Transverse colon (tissue), 4 donors: ENCODE measurements at places on chromosomes 2 and 18. TPM values are rescaled to one million over a fixed set of nuclear protein-coding genes. Genes with fewer than 3 reads are reported as not detected.

- no peak overlapping the region for H3K4me3 ChIP-seq
- no peaks in the 10 kb centered on the region for H3K36me3 ChIP-seq
- DNase-seq = peak; percentile 21
- H3K4me1 ChIP-seq = no peaks in the 10 kb centered on the region
Measured at GRCh38 chr2:240966906-240967680, 31.3 kb upstream of the SNED1 start.

DNA sequence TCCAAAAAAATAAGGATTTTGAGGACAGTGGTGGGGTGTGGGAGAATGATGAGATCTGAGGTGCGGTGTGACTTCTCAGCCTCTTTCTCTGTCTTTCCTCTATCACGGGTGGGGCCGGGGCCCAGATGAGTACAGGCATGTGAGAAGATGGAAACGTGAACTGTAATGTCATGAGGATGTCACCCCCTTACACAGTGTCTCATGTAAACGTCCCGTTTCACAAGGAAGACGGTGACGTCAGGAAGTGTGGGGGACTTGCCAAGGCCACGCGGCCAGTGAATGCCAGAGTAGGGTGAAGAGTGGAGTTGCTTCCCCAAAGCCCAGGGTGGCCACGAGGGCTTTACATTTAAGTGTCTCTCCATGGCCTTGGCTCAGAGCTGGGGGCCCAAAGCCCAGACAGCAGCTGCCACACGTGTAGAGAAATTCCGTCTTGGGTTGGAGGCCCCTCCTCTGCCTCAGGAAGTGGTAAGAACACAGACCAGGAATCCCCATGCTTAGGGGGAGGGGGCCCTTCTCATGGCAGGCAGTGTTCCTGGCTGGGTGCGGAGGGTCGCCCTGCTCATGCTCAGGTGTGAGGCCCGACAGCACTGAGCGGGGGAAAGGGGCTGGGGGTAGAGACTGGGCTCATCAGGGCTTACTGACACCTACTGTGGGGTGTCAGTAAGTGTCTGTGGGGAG, 80.9 kb upstream of the SMAD7 start:
- no peaks in the 10 kb centered on the region for H3K4me1 ChIP-seq
- no peak overlapping the region for H3K27ac ChIP-seq
- DNase-seq = no peak
- H3K36me3 ChIP-seq = no peaks in the 10 kb centered on the region
- no peak overlapping the region for H3K4me3 ChIP-seq
- H3K27me3 ChIP-seq = no peaks in the 10 kb centered on the region

DNA sequence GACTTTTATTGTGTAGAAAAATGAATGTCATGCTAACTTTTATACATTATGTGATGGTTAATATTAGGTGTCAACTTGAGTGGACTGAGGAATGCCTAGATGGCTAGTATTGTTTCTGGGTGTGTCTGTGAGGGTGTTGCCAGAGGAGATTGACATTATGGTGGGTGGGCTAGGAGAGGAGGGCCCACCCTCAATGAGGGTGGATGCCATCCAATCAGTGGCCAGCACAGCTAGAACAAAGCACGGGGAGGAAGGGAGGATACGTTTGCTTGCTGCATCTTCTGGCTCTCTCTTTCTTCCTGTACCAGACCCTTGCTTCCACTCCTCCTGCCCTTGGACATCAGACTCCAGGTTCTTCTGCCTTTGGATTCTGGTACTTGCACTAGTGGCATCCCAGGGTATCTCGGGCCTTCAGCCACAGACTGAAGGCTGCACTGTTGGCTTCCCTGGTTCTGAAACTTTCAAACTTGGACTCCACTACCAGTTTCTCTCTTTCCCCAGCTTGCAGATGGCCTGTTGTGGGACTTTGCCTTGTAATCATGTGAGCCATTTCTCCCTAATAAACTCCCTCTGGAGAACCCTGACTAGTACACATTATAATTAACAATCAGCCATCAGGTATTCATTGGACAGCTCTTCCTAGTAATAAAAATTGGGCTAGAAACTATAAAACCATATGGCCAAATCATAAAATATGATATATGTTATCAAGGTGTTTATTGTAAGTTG, 31.7 kb upstream of the ZCCHC2 start:
- H3K27ac ChIP-seq = no peak overlapping the region
- no peak overlapping the region for H3K4me3 ChIP-seq
- no peaks in the 10 kb centered on the region for H3K36me3 ChIP-seq
- no peaks in the 10 kb centered on the region for H3K27me3 ChIP-seq
- no peak for DNase-seq

DNA sequence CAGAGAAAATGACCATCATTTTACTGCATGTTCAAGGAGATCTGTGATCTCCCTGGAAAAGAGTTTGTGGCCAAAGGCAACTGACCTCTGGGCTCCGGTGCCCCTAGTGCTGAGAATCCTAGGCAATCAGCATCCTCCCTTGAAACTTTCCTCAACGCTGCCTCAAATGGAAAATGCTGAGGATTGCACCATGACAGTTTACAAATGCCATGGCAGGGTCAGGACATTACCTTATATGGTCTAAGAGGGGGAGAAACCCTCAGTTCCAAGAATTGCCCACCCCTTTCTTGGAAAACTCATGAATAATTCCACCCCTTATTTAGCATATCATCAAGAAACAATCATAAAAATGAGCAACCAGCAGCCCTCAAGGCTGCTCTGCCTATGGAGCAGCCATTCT, 48.3 kb downstream of the ALPK2 start:
- H3K36me3 ChIP-seq = no peaks in the 10 kb centered on the region
- peaks cover 7% of the 10 kb centered on the region for H3K27me3 ChIP-seq
- no peaks in the 10 kb centered on the region for H3K4me1 ChIP-seq
- H3K4me3 ChIP-seq = no peak overlapping the region

DNA sequence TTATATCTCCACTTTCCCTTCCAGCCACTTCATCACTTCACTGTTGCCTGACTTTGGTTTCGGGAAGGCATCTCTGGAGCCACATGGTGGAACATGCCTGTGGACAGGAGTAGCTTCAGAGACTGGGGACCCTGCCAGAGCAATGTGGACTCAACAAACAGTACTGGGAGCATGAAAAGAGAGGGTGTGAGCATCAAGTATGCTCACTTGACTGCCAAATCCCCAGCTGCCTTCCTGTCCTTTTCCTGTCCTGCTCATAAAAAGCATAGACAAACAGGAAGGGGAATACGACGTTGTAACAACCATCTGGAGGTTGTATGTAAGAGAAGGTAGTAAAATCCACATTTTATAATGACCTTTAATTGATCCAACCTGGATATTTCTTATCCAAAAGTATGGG, 61.3 kb upstream of the CSRNP3 start:
- DNase-seq = peak; percentile 11
- H3K27me3 ChIP-seq = no peaks in the 10 kb centered on the region

DNA sequence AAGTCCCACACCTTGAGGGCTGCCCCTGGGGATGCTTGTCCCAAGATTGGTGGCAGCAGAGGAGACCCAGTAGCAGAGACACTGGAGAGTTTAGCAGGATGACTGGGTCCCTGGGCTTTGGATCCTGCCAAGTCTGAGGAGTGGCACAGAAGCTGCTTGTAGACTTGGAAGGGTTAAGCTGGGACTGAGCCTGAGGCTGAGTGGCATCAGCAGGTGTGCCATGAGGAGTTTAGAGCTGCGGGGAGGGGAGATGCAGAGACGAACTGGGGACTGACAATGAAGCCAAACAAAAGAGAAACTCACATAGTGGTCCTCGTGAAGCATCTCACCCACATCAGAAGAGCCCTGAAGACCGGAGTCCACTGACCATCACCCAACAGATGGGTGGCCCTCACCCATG, 329.7 kb upstream of the KLHL29 start:
- no peaks in the 10 kb centered on the region for H3K36me3 ChIP-seq
- no peak overlapping the region for H3K4me3 ChIP-seq
- H3K27ac ChIP-seq = no peak overlapping the region
- H3K27me3 ChIP-seq = no peaks in the 10 kb centered on the region
- H3K4me1 ChIP-seq = no peaks in the 10 kb centered on the region

DNA sequence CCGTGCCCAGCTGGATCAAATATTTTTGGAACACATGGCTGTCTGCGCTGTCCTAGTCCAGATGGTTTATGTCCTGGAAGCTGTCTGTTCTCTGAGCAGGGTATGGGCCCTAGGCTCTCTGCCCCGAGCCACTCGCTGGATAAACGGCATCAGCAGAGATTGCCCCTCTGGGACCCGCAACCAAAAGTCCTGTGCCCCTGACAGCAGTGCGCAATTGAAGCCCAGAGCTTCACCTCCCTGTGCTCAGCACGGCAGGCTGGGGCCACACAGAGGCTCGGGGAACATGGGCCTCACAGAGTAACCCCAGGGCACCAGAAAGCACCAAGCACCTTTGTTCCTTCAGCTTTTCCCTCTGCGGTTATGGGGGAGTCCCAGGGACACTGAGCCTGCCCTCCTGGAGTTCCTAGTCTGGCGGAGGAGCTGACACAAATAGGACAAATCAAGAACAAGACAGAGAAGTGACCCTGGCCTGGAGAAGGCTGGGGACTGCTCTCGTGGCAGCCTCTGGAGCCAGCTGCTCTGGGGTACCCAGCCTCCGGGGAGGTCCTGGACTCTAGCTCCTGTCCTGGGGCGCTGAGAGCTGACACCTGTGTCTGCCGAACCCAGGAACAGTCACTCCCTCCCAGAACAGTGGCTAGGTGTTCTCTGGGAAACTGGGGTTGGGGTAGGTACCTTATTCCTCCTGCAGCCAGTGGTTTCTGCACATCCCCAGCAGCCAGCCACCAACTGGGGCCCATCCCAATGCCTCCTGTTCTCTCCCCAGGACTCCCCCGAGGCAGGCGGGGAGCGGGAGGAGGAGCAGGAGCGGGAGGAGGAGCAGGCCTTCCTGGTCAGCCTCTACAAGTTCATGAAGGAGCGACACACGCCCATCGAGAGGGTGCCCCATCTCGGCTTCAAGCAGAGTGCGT, 12.3 kb downstream of the ARID5A start:
- no peak for DNase-seq
- peaks cover under 1% of the 10 kb centered on the region for H3K4me1 ChIP-seq
- H3K36me3 ChIP-seq = peaks cover 10% of the 10 kb centered on the region
- H3K27ac ChIP-seq = no peak overlapping the region

DNA sequence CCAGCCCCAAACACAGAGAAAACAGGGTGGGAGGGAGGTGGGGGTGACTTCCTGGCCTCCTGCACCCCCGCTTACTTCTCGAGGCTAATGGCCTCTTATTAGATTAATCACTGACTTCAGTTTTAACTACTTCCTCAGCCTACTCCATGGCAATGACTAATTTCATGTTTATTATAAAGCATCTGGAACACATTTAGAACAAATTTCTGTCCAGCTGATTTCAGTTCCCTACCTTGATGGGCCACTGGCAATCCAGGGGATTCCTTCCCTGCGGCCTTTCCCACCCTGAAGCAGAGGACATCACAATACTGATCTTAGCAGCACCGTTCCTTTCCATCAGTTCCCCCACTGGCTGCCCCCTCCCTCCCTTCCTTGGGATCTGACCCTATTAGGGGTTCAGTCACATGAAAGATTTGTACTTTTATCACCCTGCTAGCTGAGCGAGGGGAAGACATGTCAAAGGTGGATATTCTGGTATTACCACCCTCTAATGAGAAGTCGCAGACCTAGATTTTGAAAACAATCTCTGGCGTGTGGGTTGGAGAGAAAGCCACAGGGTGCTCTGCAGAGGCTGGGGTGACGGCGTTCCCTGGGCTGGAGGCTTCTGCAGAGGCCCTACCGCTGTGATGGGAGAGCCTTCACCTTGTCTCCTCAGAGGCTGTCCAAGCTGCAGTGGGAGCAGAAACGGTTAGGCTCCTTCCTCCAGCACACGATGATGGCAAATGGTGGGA, 67.6 kb downstream of the KIAA2012 start:
- H3K4me3 ChIP-seq = no peak overlapping the region
- no peak for DNase-seq
- H3K36me3 ChIP-seq = no peaks in the 10 kb centered on the region
- H3K27me3 ChIP-seq = no peaks in the 10 kb centered on the region
- H3K27ac ChIP-seq = peak overlapping the region; percentile 58

- no peak overlapping the region for H3K4me3 ChIP-seq
- no peaks in the 10 kb centered on the region for H3K36me3 ChIP-seq
- DNase-seq = no peak
- H3K27ac ChIP-seq = no peak overlapping the region
- no peaks in the 10 kb centered on the region for H3K4me1 ChIP-seq
- no peaks in the 10 kb centered on the region for H3K27me3 ChIP-seq
Measured at GRCh38 chr2:21466341-21466927, 342.7 kb downstream of the TDRD15 start.

DNA sequence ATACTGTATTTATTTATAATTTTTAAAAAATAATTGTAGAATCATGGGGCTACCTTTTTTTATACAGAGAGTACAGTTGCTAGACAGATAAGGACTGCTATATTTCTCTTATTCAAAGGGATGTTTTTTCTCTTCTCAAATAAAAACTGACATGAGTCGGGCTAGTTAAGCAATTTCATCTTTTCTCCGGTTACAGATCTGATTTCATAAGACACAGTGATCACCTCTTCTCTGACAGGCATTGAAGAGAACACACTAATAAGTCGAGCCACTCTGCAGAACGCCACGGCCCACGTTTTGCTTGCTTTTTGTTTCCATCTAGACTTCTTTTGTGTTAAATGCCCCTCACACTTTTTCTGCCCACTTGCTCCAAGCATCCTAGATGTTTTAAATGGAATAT, 85.4 kb downstream of the HNRNPLL start:
- no peaks in the 10 kb centered on the region for H3K36me3 ChIP-seq
- no peaks in the 10 kb centered on the region for H3K4me1 ChIP-seq
- no peak overlapping the region for H3K27ac ChIP-seq
- H3K27me3 ChIP-seq = no peaks in the 10 kb centered on the region
- H3K4me3 ChIP-seq = no peak overlapping the region

DNA sequence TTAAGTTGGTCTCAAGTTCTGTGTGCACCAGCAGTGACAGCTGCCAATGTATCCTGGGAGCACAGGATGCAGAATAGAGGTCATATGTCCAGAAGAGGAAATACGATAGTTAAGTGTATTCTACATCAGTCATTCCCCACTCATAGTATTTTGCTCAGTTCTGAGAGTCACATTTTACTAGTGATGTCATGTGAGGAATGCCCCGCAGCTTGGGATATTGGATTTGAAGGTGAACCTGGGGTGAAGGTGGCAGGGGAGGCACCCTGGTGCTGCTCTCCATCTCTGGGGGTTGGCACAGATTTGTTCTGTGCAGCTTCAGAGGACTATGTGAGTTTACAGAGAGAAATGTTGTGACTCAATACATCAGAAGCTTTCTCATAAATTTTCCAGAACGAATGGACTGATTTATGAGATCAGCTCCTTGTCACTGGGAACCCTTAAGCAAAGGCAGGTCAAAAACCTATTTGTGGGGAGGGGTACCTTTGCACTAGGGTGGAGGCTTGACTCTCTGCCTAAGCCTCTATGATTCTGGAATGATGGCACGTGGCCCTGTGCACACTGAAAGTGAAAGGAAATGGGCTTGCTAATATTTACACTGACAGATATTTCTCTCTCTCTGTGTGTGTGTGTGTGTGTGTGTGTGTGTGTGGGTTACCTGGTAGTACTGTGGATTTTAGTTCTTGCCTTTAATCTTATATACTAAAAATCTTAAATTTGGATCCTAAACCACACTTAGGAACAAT, 95.9 kb downstream of the NEB start:
- no peak overlapping the region for H3K4me3 ChIP-seq
- H3K27me3 ChIP-seq = no peaks in the 10 kb centered on the region
- H3K4me1 ChIP-seq = peaks cover 9% of the 10 kb centered on the region
- no peaks in the 10 kb centered on the region for H3K36me3 ChIP-seq
- peak; percentile 13 for DNase-seq
- H3K27ac ChIP-seq = no peak overlapping the region

Gene CCDC85A
- total RNA-seq = 1.1 TPM

Gene NTSR2
- total RNA-seq = not detected

Gene ABCG5
- not detected for total RNA-seq

Gene ADAM23
- total RNA-seq = 1.2 TPM

Gene EVX2
- not detected for total RNA-seq

Gene HOXD12
- total RNA-seq = not detected

Gene SPC25
- total RNA-seq = 10.5 TPM
